ENCODE measurements at places on chromosomes 5 and 9.
A peak's percentile ranks its signal among the peaks of the same experiment; 100 is the strongest.

- H3K4me3 ChIP-seq = peak overlapping the region; percentile 45
- DNase-seq = peak; percentile 31
- no peak overlapping the region for H3K27ac ChIP-seq
- peaks cover 4% of the 10 kb centered on the region for H3K36me3 ChIP-seq
- peaks cover 15% of the 10 kb centered on the region for H3K27me3 ChIP-seq
These were observed 26.5 kb upstream of the CDKN2B start for GRCh38 chr9:22035591-22036011.

DNA sequence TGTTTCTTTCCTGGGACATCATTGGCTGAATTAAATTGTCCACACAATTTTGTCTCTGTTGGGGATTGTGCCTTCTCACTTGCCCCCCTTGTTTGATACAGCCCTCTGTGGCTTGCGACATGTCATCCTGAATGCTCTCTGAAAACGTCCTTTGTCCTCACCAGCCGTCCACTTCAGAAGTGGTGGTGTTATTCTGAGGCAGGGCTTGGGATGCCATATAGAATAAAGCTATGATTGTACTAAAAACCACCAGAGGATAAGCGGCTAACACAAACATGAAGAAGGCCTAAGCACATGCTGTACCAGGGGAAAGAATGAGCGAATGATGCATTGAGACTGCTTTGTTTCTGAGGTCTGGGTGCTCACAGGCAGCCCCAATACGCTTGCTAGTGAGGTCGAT lies 3.5 kb upstream of the SNX30 start:
- H3K36me3 ChIP-seq = peaks cover 2% of the 10 kb centered on the region
- no peak overlapping the region for H3K4me3 ChIP-seq
- H3K4me1 ChIP-seq = peaks cover 23% of the 10 kb centered on the region
- H3K27ac ChIP-seq = no peak overlapping the region
- DNase-seq = no peak

GRCh38 chr5:135051872-135052271 lies 17.8 kb upstream of the PITX1 start:
- no peak for DNase-seq
- H3K36me3 ChIP-seq = no peaks in the 10 kb centered on the region
- H3K27me3 ChIP-seq = peaks cover 86% of the 10 kb centered on the region
- peaks cover 2% of the 10 kb centered on the region for H3K4me1 ChIP-seq
- H3K27ac ChIP-seq = no peak overlapping the region

- H3K4me3 ChIP-seq = peak overlapping the region; percentile 67
- no peak for DNase-seq
- peaks cover 4% of the 10 kb centered on the region for H3K4me1 ChIP-seq
- no peak overlapping the region for H3K27ac ChIP-seq
- no peaks in the 10 kb centered on the region for H3K36me3 ChIP-seq
- peaks cover 37% of the 10 kb centered on the region for H3K27me3 ChIP-seq
These were observed 216.5 kb downstream of the PDZD2 start for GRCh38 chr5:31855134-31856040.

- no peaks in the 10 kb centered on the region for H3K27me3 ChIP-seq
- H3K36me3 ChIP-seq = no peaks in the 10 kb centered on the region
- no peaks in the 10 kb centered on the region for H3K4me1 ChIP-seq
- no peak for DNase-seq
These were observed 108.8 kb downstream of the ANXA1 start for GRCh38 chr9:73260506-73260905.

DNA sequence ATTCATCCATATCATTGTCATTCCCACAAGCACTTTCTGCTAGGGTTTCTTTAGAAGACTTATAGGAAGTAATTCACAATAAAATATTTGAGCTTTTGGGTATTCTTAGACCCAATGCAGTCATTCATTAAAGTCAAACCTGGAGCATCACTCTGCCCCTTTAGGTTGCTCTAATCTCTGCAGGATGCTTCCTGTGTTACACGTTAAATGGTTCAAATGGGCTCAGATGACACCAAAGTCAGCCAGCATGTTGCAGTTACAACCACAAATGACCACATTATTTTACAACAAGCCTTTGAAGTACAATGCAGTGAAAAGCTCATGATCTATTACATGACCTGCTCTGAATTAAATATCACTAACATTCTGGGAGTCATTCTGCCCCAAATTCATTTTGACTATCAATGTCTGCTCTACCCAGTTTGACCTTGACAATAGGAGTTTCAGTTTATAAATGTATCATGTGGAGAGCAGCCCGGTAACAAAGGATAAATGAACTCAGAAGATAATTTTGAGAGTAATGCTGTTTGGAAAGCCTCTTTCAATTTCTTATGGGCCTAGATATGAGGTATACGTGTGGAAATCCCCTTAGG lies 668.6 kb upstream of the DMAC1 start:
- H3K4me3 ChIP-seq = no peak overlapping the region
- no peaks in the 10 kb centered on the region for H3K4me1 ChIP-seq
- H3K36me3 ChIP-seq = no peaks in the 10 kb centered on the region
- H3K27ac ChIP-seq = no peak overlapping the region

DNA sequence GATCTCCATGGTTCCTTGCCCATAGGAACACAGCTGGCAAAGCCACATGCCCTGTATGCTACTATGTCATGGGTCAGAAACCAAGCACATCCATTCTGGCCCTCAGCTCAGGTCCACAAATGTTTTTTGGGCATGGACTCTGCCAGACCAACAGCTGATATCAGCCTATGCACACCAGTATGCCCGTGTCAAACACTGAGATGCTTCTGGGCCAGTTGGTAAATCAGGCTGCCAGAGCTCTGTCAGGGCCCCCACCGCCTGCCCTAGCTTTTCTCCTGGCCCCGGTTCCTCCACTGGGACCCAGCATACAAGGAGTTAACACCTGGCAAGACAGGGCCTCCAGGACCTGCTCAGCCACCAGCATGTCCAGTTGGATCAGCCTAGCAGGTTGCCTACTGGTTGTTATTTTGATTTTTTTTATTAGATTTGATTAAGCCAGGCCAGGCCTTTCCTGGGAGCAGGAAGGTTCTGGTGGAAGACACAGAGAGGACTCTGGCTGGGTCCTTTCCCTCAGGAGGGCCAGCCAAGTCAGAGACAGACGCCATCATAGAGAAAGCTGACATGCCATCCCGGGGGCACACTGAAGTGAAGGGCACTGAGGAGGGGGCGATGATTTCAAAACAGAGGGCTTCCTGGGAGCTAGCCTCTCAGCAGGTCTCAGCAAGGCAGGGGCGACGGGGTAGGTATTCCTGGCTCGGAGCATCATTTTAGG lies 65.8 kb downstream of the TSTD2 start:
- no peak overlapping the region for H3K4me3 ChIP-seq
- DNase-seq = no peak
- no peak overlapping the region for H3K27ac ChIP-seq
- H3K27me3 ChIP-seq = no peaks in the 10 kb centered on the region

- DNase-seq = no peak
- H3K4me1 ChIP-seq = no peaks in the 10 kb centered on the region
- H3K27me3 ChIP-seq = peaks cover 55% of the 10 kb centered on the region
- no peak overlapping the region for H3K4me3 ChIP-seq
- no peaks in the 10 kb centered on the region for H3K36me3 ChIP-seq
- H3K27ac ChIP-seq = no peak overlapping the region
These were observed 795 bp downstream of the DAB2IP start for GRCh38 chr9:121652021-121652837.

DNA sequence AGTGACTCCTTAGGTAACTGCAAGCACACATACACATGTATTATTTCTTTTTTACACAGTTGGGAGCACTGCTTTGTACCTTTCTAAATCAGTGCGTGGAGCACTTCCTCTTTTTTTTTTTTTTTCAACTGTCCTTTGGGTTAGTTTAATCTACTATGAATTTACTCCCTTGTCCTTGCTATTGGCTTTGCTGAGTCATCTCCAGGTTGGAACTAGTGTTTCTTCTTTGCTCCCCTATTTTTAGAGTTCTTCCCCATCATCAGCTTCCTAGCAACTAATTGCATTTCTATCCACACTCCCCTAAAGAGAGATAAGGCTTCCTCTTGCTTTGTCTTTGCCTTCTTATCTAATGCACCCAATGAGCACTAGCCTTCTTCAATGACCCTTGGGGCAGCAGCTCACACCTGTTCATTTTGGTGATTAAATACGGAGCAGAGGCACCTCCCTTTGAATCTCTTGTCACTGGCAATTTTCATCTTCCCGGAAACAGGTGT lies 24.3 kb downstream of the S100Z start:
- peaks cover 3% of the 10 kb centered on the region for H3K4me1 ChIP-seq
- H3K27me3 ChIP-seq = peaks cover 3% of the 10 kb centered on the region
- no peak for DNase-seq

DNA sequence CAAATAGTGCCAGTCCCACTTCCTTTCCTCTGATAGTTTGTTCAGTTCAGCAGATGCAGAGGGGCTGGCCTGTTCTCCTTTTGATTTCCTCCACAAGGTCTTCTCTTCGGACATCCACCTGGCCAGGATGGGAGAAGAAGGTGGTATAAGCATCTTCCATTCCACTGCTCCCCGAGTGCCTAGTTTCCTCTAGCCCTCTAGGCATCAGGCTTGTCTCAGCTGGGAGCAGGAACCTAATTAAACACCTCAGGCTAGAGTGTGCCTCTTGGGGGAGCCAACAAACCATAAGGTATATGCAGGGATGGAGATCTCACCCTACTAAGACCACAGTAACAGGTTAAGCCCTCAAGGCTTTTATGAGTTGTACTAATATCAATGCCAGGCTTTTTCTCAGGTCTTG lies 835 bp upstream of the DND1 start:
- H3K36me3 ChIP-seq = peaks cover 51% of the 10 kb centered on the region
- no peak for DNase-seq
- H3K27me3 ChIP-seq = no peaks in the 10 kb centered on the region
- H3K4me3 ChIP-seq = no peak overlapping the region
- H3K27ac ChIP-seq = peak overlapping the region; percentile 35

DNA sequence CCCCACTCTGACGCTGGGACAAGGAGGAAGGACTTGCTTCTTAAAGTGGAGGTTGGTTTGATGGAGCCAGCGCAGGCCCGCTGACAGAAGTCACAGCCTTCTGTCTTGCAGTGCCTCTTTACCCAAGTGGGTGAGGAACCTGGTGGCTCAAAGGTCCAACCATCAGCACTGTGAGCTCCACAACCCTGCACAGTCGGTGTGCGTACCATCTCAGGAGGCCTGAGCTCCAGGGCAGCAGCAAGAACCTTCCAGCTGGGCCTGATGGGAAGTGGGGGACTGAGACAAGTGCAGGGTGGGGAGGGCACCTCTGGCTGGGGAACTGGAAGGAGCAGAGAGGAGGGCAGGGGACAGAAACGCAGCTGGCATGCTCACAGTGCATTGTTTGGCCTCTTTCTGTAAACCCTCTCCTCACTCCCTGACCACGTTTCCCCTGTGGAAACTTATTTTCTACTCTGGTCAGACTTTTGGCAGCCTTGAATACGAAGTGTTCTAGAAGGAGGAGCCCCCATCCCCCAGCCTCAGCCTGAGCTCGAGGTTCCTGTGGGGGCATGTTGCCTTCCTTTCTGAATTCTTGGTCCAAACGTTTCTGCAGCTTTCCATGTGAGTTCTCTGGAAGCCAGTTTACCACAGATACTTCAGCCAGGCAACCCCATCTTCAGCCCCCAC lies 178.5 kb upstream of the PITX1 start:
- H3K27me3 ChIP-seq = peaks cover 13% of the 10 kb centered on the region
- no peak overlapping the region for H3K4me3 ChIP-seq
- no peak overlapping the region for H3K27ac ChIP-seq

DNA sequence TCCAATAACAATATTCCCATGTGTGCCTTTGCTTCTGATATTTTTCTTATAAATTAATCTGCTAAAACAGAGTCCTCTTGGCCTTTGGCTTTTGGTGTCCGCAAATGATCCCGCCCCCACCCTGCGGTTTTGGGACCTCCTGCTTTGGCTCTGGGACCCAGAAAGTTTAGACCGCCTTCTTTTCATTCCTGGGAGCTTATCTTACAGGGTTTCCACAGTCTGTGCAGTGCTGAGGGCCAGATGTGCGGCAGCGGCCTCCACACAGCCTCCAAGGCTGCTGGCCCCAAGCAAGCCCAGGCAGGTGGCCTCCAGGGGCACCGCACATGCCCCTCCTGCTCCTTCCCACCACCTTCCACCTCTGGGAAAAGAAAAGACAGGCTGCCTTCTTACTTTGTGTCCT lies 191.5 kb downstream of the ERCC6L2 start:
- peaks cover 5% of the 10 kb centered on the region for H3K27me3 ChIP-seq
- no peak overlapping the region for H3K27ac ChIP-seq
- DNase-seq = no peak
- peaks cover 4% of the 10 kb centered on the region for H3K4me1 ChIP-seq

- H3K4me1 ChIP-seq = peaks cover 7% of the 10 kb centered on the region
- H3K36me3 ChIP-seq = no peaks in the 10 kb centered on the region
- no peak overlapping the region for H3K27ac ChIP-seq
- DNase-seq = no peak
These were observed 314.4 kb downstream of the ARL15 start for GRCh38 chr5:53996008-53996407.
